Right atrium auricular region (tissue), 2 donors: ENCODE measurements at places on chromosomes 13 and 19. TPM values are rescaled to one million over a fixed set of nuclear protein-coding genes. Genes with fewer than 3 reads are reported as not detected.
A peak's percentile ranks its signal among the peaks of the same experiment; 100 is the strongest.

- no peak for DNase-seq
Observed at GRCh38 chr19:33497778-33498175, 23.8 kb downstream of the PEPD start.

- DNase-seq = no peak
Observed at GRCh38 chr13:38462605-38463004, 113.0 kb downstream of the UFM1 start.

The ZNF776 gene
- 6.0 TPM for total RNA-seq

- DNase-seq = peak; percentile 70
Observed at GRCh38 chr13:24271601-24272451, 37.6 kb upstream of the C1QTNF9 start.

DNA sequence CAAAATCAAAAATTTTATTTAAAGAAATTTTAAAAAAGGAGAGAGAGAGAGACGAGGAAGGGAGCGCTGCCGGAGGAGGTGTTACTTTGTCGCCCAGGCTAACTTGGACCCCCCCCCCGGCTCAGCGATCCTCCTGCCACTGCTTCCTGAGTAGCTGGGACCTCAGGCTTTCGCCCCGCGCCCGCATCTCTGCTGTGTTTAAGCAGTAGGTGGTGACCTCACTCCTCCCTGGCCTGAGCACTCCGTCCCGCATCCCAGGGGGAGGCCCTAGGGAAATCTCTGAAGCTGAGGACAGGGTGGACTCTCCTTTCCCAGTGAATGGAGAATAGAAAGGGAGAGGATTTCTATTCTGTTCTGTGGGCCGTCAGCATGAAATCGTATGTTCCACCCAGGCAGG, 485 bp upstream of the ZNF845 start:
- peak; percentile 68 for DNase-seq

The CILP2 gene
- 0.19 TPM for total RNA-seq

The SOHLH2 gene
- total RNA-seq = 0.20 TPM

DNA sequence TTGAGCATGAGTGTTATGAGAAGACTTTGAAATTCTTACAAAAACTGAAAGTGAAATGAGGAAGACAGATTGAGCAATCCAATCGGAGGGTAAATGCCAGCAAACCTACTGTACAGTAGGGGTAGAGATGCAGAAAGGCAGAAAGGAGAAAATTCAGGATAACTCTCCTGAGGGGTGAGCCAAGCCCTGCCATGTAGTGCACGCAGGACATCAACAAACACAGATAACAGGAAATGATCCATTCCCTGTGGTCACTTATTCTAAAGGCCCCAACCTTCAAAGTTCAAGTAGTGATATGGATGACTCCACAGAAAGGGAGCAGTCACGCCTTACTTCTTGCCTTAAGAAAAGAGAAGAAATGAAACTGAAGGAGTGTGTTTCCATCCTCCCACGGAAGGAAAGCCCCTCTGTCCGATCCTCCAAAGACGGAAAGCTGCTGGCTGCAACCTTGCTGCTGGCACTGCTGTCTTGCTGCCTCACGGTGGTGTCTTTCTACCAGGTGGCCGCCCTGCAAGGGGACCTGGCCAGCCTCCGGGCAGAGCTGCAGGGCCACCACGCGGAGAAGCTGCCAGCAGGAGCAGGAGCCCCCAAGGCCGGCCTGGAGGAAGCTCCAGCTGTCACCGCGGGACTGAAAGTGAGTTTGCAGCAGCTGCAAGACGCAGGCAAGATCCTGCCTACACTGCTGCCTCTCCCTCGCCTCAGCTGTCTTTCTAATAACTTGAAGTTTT, at the start of gene TNFSF13B:
Gene TNFSF13B (plus strand): TSS at position 118 of the 728 bp plus-strand sequence. CDS start 178 bp downstream, at position 296.
- DNase-seq = peak; percentile 61

The LGALS7B gene
- not detected for total RNA-seq

The ZBTB45 gene
- 14.3 TPM for total RNA-seq

- DNase-seq = no peak
Observed at GRCh38 chr13:57314897-57315520, 148.0 kb downstream of the PRR20E start.

GRCh38 chr19:38924388-38924787, 6.2 kb downstream of the SARS2 start:
- no peak for DNase-seq
